ENCODE measurements at places on chromosomes 11 and 22. TPM values are rescaled to one million over a fixed set of nuclear protein-coding genes. Genes with fewer than 3 reads are reported as not detected.

The TUBA8 gene
- 3.7 TPM for total RNA-seq

DNA sequence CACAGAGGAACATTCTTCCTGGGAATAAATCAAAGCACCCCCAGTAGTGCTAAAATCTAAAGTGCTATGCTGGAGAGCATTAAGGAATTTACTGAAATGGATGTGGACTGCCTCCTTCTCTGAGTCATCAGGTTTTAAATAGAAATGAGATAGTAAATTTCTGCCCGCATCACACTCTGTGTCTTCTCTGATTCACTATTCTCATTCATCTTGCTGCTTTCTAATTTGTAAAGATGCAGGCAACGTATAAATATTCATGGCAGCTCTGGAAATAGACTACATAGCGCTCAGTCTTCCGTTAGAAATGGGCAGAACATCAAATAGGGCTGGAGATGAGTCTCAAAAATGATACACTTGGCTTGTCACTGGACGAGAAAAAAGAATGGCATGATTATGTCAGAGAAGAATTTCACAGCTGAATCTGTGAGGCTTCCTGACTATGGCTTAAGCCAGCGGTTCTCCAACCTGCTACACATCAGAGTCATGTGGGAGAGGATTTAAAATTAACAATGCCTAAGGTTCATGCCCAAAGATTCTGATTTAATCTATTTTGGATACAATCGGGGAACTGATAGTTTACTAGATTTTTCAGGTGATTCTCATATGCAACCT lies 178.2 kb downstream of the LRRC4C start:
- DNase-seq = no peak

GRCh38 chr11:17552392-17553248 lies 5.6 kb downstream of the OTOG start:
- no peak for DNase-seq

GRCh38 chr11:2139123-2139521 lies at the start of gene IGF2:
TSS of gene IGF2 (minus strand) at chr11:2139389. CDS start at chr11:2135523, 3,866 bp downstream.
- DNase-seq = peak; percentile 41

GRCh38 chr22:37771702-37772427 lies 35.9 kb upstream of the GCAT start:
- DNase-seq = no peak

The OR51B5 gene
- total RNA-seq = not detected

DNA sequence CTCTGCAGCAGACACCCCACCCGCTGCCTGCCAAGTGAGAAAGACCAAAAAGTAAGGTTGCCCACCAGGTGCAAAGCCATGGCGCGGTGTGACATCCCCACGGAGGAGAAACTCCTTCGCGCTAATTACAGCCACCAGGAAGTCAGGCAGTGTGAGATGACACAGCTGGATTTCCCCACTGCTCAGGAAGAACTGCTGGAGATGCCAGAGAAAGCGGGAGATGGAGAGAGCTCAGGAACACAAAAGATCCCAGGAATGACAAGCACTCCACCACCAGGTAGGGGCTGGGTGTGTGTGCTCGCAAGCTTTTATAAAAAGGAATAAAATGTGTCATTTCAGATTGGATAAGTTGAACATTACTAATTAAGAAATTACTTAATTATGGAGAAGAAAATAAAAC lies 292.7 kb downstream of the OPCML start:
- no peak for DNase-seq

- no peak for DNase-seq
These were observed 538.1 kb downstream of the SOX6 start for GRCh38 chr11:15818132-15818842.

DNA sequence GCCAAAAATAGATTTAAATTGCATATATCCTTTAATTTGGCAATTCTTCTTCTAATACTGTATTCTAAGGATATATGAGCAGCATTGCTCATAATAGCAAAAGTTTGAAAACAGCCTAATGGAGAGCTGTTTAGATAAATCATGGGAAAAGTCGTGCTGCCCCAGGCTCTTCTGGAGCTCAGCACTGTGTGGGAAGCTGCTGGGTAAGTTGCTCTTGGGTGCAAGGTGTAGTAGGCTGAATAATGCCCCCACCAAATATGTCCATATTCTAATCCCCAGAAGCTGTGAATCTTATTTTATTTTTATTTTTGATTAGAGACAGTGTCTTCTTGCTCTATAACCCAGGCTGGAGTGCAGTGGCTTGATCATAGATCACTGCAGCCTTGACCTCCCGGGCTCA lies 34.9 kb upstream of the WEE1 start:
- no peak for DNase-seq

- DNase-seq = no peak
These were observed 566 bp downstream of the DDB1 start for GRCh38 chr11:61332281-61332796.

DNA sequence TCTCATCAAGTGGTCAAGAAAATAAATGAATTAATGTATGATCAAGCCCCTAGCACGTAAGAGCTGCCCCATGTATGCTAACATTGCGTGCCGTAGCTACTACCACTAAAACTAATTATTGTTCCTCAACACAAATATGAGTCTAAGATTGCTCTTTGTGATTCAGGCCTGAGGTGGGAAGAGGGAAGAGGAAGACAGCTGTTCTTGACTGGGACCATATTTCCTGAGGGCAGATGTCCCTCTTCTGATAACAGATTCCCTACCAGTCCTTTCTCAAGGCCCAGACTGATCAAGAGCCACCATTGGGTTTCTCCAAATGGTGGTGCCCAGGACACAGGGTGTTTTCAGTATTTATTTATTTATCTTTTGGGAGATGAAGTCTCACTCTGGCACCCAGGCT lies 87.2 kb upstream of the CADM1 start:
- no peak for DNase-seq

The TTC36 gene
- total RNA-seq = 1.0 TPM

GRCh38 chr11:97502201-97502600 lies 1112.4 kb downstream of the JRKL start:
- no peak for DNase-seq

GRCh38 chr11:117823946-117824420 lies 561 bp downstream of the FXYD2 start:
- DNase-seq = peak; percentile 65

The RIMBP3B gene
- 0.89 TPM for total RNA-seq

- DNase-seq = peak; percentile 4
These were observed 279.9 kb downstream of the BRD1 start for GRCh38 chr22:49547751-49548239.

The CALCB gene
- 1.3 TPM for total RNA-seq

The TEX12 gene
- total RNA-seq = not detected

The TH gene
- total RNA-seq = not detected

Data from activated naive CD8-positive, alpha-beta T cell treated with anti-CD3 and anti-CD28 coated beads, Interleukin-2, amount 10 ng/mL, durations not matched to agents 7 days and 5 days (primary cell).